ENCODE measurements at places on chromosomes 5 and 9.

- no peak for DNase-seq
Measured at GRCh38 chr5:127092690-127093089, 19.4 kb upstream of the C5orf63 start.

DNA sequence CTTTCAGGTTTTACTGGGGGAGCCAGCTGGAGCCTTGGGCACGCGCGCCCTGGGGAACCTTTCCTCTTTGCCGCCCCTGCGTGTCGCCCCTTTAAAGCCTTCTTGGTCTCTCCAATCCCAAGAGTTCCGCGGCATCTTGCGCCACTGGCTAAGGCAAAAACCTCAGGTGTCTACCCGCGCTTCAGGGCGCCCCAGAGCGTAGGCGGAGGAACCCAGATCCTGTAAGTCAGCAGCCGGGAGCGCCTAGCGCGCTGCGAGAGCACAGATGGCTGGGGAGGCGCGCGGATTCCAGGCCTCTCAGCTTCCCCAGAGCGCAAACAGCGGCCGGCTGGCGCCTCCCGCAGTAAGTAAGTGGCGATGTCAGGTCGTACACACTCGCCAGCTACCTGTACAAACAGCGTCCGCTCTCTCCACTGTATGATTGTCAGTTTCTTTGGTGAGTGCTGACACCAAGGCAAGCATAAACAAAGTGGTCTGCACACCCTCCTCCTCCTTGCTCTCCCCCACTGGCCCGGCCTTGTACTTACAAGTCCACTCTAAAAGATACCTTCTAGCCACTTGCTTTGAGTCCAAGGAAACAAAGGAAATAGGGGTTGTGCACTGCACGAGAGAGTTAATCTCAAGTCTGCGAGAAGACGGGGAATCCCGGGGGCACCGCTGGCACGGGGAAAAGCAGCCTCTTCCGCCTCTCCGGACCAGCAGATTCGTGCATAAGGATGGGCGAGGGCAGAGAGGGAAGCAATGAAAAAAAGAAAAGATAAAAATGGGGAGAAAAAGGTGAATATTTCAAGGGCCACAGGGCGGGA lies 2.9 kb downstream of the HTR1A start:
- DNase-seq: no peak

GRCh38 chr9:76691517-76692313 lies 72.5 kb upstream of the PCA3 start:
- DNase-seq: no peak

GRCh38 chr9:16105168-16106020 lies 552.6 kb downstream of the CCDC171 start:
- no peak for DNase-seq

DNA sequence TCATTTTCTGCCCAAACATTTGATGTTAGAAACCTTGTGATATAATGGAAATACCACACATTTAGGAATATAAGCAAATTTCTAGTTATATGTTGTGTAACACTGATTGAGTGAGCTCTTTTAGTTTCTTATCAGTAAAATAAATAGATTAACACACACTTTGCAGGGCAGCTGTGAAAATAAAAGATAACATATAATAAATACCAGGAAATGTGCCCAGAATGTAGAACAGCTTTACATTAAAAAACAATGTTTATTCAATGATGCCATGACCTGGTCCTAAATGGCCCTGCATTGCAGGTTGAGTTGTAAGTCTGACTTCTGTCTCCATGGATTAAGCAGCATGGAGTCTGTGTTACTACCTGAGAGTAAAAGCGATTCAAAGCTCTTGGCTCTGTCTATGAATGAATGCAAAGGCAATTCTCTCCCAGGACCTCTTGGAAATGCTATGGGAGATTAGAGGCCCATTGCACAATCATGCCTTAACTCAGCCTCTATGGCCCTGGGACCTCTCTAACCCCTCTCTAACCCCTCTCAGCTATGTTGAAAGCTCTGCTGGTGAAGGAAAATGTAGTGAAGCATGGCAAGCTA lies 296.0 kb upstream of the ACTBL2 start:
- no peak for DNase-seq

DNA sequence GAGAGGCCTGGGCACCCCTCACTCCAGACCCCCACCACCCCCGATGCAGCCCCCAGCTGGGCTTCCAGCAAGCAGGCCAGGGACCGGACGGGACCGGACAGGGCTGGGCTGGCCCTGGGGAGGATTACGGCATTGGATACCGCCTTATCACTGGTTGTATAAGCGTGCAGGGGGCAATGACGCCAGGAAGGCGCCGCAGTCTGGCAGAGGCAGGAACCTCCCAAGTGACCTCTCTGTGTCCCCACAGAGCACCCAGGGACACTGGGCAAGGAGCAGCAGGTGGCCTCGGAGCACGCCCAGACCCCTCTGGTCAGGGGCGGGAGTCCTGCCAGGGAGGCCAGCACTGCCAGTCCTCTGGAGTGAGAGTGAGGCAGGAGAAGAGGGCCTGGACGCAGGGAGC lies 723 bp upstream of the LCN15 start:
- DNase-seq: no peak

- no peak for DNase-seq
Measured at GRCh38 chr9:98839724-98840123, 32.3 kb downstream of the GALNT12 start.

- no peak for DNase-seq
Measured at GRCh38 chr9:131701789-131702337, 38.0 kb downstream of the RAPGEF1 start.

- no peak for DNase-seq
Measured at GRCh38 chr9:106587042-106587441, 275.9 kb upstream of the ZNF462 start.

GRCh38 chr5:172008111-172008455 lies 1.6 kb upstream of the FBXW11 start:
- no peak for DNase-seq

DNA sequence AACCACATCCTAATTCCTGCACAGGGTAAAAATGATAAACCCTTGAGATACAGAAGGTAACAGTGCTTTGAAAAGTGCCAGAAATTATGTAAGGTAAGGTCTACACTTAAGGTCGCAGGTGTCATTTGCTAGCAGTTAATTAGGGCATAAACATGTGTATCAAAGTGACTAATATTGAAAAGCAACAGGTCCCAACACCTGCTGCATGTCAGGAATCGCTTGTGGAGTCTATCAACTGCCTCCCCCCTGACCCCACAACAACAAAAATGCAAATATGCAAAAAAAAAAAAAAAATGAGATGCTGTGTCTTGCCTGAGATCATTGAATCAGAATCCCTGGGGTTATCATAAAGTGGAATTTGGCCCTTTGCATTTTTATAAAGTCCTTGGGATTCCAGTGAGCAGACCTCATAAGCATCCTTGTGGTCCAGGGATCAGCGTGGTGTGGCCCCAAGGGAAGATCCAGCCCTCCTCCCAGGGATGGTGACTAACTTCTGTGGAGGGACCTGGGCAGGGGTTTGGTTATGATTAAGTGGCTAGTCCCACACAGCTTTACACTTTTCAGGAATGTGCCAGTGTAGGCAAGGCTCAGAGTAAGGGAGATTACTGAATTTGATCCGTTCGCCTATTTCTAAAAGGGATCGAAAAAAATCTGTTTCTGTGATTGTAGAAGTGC lies 92.5 kb upstream of the TNFSF8 start:
- no peak for DNase-seq

- peak; percentile 34 for DNase-seq
Measured at GRCh38 chr5:54518146-54518817, 723 bp downstream of the SNX18 start.

DNA sequence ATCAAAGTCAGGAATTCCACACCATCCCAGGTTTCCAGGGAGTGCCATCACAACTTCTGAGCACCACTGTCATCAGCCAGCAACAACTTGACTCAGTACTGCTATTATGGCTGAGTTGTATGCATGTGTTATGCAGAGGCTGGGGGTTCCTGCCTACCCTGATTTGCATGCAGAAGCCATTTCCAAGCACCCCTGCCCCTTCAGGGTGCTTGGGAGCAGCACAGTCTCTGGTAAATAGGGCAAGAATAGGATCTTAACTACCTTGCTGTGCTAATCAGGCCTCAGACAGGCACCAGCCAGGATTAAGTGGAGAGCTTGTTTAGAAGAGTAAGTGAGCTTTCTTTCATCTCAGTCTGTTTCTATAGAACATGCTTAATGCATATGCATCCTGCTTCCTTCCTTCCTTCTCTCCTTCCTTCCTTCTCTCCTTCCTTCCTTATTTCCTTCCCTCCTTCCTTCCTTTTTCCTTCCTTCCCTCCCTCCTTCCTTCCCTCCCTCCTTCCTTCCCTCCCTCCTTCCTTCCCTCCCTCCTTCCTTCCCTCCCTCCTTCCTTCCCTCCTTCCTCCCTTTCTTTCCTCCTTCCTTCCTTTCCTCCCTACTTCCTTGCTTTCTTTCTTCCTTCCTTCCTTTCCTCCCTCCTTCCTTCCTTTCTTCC lies 175.7 kb downstream of the FRMD3 start:
- DNase-seq: no peak

- DNase-seq: no peak
Measured at GRCh38 chr9:16869882-16870595, 431 bp downstream of the BNC2 start.

- no peak for DNase-seq
Measured at GRCh38 chr5:99929067-99929805, 605.9 kb upstream of the FAM174A start.

- no peak for DNase-seq
Measured at GRCh38 chr9:94018628-94019027, 63.5 kb upstream of the BARX1 start.

- no peak for DNase-seq
Measured at GRCh38 chr5:6667648-6668047, 34.4 kb downstream of the SRD5A1 start.

DNA sequence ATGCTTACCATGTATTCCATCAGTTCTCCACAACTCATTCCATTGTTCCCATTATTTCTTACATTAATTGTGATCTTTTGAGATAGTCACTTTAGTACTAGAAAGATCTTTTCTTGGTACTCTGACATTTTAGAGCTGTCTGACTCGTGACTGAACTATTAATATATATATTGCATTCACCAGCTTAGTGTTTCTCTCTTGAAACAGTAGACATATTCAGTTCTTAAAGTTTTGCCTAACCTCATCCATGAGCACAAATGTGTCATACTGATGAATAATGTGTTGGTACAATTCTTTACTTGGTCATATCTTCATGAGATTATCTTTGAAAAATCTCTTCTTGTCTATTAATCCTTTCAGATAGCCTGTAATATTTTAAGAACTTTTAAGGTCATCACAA lies 74.3 kb downstream of the NLN start:
- no peak for DNase-seq

DNA sequence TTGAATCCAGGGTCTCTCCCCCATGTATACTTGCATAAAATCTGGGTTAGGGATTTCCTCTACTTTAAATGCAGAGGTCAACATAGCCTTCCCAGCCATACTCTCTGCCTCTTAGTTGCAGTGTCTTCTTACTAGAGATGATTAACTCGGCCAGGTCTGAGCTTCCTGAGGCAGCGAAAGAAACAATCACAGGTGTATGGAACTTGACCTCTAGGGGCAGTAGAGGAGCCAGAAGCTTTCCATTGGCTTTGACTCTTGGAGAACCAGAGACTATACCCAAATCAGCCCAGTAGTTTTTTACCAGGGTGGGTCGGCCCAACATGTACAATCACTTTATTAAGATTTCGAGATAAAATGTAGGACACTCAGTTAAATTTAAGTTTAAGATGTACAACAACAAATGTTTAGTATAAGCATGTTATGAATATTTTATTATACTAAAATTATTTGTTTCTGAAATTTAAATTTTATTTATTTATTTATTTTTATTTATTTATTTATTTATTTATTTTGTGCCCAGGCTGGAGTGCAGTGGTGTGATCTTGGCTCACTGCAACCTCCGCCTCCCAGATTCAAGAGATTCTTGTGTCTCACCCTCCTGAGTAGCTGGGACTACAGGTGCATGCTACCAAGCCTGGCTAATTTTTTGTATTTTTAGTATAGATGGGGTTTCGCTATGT lies 48.0 kb upstream of the DMRT3 start:
- no peak for DNase-seq

DNA sequence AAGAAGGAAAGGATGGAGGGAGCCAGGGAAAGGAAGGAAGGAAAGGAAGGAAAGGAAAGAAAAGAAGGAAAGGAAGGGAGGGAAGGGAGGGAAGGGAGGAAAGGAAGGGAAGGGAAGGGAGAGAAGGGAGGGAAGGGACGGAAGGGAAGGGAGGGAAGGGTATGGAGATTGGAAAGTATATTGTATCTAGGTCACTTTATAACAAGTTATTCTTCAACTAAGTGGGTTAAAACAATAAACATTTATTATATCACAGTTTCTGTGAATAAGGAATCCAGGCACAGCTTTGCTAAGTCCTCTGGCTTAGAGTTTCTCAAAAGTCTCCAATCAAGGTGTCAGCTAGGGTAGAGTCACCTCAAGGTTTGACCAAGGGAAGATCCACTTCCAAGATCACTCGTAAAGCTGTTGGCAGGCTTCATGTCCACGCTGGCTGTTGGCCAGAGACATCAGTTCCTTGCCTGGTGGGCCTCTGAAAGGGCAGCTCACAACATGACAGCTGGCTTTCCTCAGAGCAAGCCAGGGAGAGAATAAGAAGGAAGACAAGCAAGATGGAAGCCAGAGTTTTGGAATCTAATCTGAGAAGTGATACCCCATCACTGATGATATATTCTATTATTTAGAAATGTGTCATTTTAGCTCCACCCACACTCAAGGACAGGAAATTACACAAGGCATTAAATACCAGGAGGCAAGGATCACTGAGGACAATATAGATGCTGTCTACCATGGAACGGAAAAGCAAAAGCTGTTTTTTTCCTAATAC lies 105.1 kb downstream of the DEPDC1B start:
- no peak for DNase-seq
